Neural crest cell (in vitro differentiated cells): ENCODE measurements at places on chromosomes 1 and 21. TPM values are rescaled to one million over a fixed set of nuclear protein-coding genes. Genes with fewer than 3 reads are reported as not detected.

- no peak overlapping the region for H3K27ac ChIP-seq
- H3K4me1 ChIP-seq: no peaks in the 10 kb centered on the region
- H3K4me3 ChIP-seq: no peak overlapping the region
- no peaks in the 10 kb centered on the region for H3K36me3 ChIP-seq
- H3K27me3 ChIP-seq: peaks cover 5% of the 10 kb centered on the region
- no peak for DNase-seq
These were observed 95.8 kb upstream of the HMGB4 start for GRCh38 chr1:33768106-33768505.

DNA sequence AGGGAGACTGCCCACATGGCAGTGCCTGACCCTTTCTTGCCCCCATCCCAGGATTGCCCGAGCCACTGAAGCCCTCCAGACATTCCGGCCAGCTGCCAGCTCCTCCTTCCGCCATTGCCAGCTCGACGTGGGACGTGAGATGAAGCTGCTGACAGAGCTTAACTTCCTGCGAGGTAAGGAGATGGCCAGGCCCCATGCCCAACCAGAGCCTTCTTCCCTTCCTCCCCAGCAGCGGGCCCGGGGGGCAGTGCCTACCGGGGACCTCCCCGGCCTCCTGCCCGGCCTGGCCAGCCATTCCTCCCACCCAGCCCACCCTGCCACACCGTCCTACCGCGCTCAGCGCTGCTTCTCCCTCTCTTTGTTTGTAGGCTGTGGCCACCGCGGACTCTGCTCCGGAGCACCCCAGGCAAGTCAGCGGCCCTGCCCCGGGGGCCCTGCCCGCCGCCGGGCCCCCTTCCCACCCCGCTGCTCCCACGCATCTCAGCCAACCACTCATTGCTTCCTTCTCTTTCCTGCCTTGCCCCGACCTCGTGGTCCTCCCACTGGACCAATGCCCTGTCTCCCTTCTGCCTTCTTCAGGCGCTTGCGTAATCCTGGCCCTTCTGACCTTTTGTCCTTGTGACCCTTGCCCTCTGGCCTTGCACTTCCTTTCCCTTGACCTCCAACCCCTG is 4.9 kb downstream of the TRIM46 start:
- H3K4me3 ChIP-seq: no peak overlapping the region
- no peak for DNase-seq

DNA sequence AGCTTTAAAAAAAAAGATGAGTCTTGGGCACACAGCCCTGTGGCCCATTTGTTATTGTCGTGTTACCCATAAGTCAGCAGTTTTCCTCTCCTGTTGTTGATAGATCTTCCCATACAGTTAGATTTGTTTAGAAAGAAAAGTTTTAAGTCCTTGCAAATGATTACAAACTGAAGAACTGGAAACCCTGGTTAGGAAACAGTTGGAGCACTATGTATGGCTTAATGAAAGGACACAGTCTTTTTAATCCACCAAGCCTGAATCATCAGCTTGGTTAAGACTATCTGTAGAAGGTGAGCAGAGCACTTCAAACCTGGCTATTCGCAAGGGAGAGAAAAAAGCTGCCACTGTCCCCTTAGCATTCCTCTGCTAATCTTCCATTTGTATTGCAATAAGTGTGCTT is 241.0 kb downstream of the DISC1 start:
- peaks cover 35% of the 10 kb centered on the region for H3K4me1 ChIP-seq
- no peak overlapping the region for H3K27ac ChIP-seq

- DNase-seq: no peak
- peaks cover 40% of the 10 kb centered on the region for H3K4me1 ChIP-seq
- no peak overlapping the region for H3K27ac ChIP-seq
These were observed 171.4 kb downstream of the PDE4B start for GRCh38 chr1:65964123-65964522.

GRCh38 chr1:145918992-145919939 is 749 bp upstream of the PEX11B start:
- no peaks in the 10 kb centered on the region for H3K36me3 ChIP-seq
- H3K4me1 ChIP-seq: peaks cover 28% of the 10 kb centered on the region

DNA sequence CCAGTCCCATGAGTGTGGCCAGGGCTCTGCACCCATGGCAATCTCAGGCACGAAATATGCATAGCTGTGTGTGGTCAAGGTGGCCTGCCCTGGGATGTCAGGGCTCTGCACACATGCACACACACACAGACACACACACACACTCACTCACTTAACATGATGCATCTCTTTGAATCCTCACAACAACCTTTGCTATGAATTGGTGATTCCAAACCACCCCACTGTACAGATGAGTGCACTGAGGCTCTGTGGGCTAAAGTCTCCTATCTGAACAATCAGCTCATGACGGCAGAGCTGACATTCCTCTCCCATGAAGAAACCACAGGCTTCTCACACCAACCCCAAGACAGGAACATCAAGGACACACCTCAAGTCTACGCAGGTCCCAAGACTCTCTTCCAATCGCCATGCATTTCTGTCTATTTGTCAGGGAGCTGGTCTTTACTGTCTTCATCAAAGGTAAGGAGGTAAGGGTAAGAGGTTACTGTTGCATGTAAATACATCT is 131.6 kb downstream of the ETS2 start:
- peaks cover 14% of the 10 kb centered on the region for H3K4me1 ChIP-seq
- no peaks in the 10 kb centered on the region for H3K27me3 ChIP-seq
- H3K36me3 ChIP-seq: no peaks in the 10 kb centered on the region
- no peak overlapping the region for H3K4me3 ChIP-seq
- no peak for DNase-seq
- no peak overlapping the region for H3K27ac ChIP-seq

Gene CYP4A11
- not detected in 2 replicates for total RNA-seq

Gene RNF186
- not detected in 2 replicates for total RNA-seq
